Smooth muscle cell of bladder (primary cell): ENCODE measurements at places on chromosomes 4 and X. TPM values are rescaled to one million over a fixed set of nuclear protein-coding genes. Genes with fewer than 3 reads are reported as not detected.

The APLN gene
- total RNA-seq = 0.43 and 4.3 TPM in 2 replicates

The DGKK gene
- not detected in 2 replicates for total RNA-seq

The AMBN gene
- total RNA-seq = not detected in 2 replicates

The ASB5 gene
- 2.4 and 6.4 TPM in 2 replicates for total RNA-seq

The SAP30 gene
- total RNA-seq = 12.7 and 30.4 TPM in 2 replicates

The FOXR2 gene
- total RNA-seq = not detected in 2 replicates

The SMIM43 gene
- 5.4 and 11.2 TPM in 2 replicates for total RNA-seq

The PLK4 gene
- total RNA-seq = 1.1 and 1.4 TPM in 2 replicates
